ENCODE measurements at places on chromosomes 2 and 18.

DNA sequence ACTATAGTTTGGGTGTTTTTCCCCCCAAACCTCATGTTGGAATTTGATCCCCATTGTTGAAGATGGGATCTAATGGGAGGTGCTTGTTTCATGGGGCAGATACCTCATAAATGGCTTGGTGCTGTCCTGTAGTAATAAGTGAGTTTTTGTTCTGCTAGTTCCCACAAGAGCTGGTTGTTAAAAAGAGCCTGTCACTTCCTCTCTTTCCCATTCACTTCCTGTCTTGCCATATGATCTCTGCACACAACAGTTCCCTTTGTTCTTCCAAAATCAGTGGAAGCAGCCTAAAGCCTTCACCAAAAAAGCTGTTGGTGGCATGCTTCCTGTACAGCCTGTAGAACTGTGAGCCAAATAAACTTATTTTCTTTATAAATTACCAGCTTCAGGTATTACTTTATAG, 768.2 kb upstream of the VRK2 start:
- no peak for DNase-seq

DNA sequence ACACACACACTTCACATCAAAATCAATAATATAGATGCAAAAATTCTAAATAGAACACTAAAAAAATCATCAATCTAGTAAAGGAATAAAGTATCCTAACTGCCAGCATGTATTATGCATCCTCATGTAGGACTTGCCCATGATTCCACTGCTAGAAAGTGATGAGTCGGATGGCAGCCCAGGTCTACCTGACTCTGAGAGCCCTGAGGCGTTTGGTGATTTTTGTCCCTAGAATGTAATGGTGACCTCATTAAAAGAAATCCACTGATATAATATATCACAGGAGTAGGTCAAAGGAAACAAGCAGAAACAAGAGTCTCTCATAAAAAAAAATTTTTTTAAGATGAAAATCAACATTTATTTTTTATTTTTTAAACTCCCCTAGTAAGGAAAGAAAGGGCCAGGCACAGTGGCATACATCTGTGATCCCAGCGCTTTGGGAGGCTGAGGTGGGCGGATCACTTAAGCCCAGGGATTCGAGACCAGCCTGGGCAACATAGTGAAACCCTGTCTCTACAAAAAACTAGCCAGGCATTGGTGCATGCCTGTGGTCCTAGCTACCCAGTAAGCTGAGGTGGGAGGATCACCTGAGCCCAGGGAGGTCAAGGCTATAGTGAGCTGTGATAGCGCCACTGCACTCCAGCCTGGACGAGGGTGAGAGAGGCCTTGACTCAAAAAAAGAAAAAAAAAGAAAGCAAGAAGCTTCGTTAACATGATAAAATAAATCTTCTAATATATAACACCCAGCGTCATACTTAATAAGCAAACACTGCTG, 24.4 kb upstream of the ACTG2 start:
- no peak for DNase-seq

DNA sequence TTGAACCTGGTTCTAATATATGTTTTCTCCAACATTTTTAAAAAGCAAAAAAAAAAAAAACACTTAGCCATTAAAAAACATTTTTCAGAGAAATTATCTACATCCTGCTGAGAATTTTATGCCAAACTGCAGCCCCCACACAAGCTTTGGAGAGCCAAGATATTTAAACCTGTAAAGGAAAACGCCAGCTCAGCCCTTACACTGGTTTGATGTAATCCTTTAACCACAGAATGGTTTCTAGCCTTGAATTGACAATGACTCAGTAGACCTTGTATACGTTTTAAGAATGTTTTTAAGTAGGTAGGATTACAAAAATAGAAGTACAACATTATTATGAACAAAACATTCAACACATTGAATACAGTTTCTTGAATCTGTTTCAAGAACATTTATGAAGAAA, 113.6 kb downstream of the BABAM2 start:
- no peak for DNase-seq

DNA sequence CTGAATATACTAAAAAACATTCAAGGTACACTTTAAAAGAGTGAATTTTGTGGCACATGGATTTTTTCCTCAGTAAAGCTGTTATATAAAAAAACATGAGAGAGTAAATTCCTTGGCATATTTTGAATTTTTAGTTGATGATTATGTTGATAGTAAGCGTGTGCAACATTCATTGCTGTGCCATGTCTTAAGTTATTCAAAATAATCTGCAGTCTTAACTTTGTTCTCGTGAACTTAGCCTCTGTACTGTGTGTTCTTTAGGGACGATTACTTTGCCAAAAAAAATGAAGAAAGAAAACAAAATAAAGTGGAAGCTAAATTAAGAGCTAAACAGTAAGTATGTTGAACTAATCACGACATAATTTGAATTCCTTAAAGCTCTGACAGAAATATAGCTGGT, 9.6 kb downstream of the SSB start:
- no peak for DNase-seq

DNA sequence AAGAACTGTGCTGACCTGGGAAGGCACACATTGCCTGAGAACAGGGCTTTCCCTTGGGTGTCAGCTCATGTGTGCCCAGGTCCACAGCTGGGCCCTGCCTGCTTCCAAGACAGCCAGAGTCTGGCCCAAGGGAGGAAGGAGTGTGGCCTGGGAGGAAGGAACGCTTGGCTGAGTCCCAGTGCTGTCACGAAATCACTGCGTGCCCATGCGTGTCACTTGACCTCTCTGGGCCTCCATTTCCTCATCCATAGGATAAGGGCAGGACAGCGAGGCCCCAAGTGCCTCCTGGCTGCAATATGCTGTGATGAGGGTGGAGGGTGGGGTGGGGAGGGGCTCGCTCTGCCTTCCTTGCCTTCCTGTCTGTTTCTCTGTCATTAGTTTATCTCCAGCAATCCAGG, 642 bp upstream of the KCNK3 start:
- DNase-seq, result peak; percentile 85

- no peak for DNase-seq
Observed at GRCh38 chr18:57113799-57114420, 33.0 kb upstream of the BOD1L2 start.

GRCh38 chr18:42475157-42475556, 520.1 kb downstream of the PIK3C3 start:
- no peak for DNase-seq

DNA sequence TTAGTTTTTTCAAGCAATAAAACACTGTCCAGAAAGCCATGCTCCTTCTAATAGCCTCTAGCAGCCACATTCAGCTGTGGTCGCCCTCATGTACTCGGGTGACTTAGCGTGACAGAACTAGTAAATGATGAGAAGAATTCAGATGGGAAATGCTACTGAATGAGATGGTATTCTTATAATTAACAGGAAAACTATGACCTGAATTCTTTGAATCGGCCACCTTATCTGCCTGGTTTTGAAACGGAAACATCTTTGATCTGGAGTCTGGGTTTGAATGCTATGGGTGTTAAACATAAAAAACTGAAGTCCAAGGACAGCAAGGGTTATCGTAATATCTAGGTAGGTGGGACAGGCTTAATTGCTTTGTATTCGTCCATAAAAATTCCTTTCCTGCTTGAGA, 138.8 kb upstream of the DNMT3A start:
- DNase-seq, result no peak

DNA sequence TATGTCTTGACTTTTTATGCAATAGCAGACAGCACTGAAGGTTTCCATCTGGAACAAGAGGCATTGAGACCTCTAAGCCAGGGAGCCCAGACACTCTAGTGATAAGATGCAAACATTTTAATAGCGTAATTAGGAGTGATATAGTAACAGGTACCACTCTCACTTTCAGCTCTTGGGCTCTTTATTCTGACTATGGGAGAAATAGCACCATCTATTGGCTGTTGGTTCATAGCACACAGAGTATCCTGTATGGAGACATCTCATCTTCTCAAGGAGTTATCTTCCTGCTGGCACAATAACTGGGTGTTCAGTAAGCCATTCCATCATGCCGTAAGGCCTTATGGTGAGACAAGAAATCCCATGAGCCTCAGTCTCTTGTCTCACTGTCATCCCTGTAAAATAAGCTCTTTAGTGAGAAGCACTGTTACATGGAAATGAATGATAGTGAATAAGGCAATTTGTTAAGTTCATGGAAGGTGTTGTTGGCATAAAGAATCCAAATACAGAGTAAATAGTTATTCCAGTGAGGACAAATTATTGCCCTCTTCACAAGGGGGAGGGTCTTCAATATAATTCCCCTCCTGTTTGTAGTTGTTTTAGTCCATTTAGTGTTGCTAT, 48.3 kb downstream of the THUMPD2 start:
- no peak for DNase-seq

DNA sequence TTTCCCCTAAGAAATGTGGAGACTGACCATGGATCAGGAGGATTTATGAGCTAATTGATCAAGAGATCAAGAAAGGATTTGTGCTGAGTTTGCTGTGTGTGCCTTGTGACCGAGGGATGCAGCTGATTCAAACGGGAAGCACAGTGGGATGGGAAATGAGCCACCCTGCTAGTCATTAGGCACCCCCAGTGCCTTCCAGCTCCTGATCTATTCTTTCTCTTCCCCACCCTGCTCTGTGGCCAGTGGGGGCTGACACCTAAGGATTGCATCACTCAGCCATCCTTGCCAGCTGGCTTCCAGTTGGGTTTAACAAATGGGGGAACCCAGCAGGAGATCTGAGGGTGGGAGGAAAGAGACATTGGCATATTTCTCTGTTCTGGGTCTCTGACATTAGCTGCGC, 132.2 kb upstream of the CXCR4 start:
- DNase-seq, result no peak

GRCh38 chr18:76377359-76377756, 117.7 kb downstream of the ZNF516 start:
- no peak for DNase-seq

DNA sequence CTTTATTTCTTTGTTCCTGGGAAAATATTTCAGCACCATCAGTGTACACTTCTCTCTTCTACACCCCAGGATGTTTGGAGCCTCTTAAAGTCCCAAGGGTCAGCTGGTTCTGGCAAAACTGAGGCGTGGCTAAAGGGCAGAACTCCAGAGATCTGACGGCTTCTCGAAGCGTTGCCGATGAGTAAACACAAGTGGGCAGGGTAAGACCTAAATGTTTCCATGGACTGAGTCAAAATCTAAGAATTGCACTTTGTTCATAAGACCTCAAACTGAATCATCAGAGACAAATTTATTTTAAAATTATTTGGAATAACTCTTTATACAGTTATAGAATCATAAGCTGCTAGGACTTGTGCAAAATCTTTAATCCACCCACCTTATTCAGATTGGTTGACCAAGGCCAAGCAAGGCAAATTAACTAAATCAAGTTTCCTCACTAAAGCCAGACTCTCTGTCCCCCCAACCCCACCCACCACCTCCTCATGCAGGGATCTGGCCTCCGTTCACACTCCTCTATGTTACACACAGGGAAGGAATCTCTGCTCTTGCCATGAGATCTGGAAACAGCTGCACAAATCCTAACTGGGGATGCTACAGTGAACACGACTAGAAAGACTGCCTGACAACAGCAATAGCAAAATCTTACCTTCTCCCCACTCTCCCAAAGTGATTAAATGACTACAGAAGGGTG, 342.6 kb upstream of the KLHL29 start:
- DNase-seq, result no peak

DNA sequence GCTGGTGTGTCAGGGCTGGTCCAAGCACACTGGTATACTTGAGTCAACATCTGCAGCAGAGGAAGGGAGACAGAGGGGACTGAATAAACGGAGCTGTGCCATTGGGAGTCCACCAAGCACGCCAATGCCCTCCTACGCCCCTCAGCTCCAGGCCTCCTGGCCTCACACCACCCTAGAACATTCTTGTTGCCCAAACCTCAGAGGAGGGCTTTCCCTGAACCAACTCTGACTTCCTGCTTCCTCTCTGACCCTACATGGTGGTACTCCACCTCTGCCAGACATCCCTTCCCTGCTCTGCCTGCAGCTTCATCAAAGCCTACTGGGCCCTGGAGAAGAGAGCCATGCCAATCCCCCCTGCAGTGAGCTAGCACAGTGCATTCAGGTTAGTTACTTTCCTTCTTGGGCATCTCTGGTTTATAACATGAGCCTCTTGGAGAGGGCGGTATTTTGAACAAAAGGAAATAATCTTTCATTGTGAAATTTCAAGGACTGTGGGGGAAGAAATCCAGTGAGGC, 54.4 kb downstream of the ZBTB7C start:
- DNase-seq, result no peak

GRCh38 chr2:195768431-195768830, 111.4 kb downstream of the SLC39A10 start:
- no peak for DNase-seq

- no peak for DNase-seq
Observed at GRCh38 chr2:126510960-126511359, 145.0 kb upstream of the GYPC start.

GRCh38 chr18:76335859-76336640, 159.0 kb downstream of the ZNF516 start:
- no peak for DNase-seq

All from lung (tissue), 17 donors.